ENCODE measurements at places on chromosomes 6 and 20.

- peak; percentile 67 for DNase-seq
These were observed 467.4 kb upstream of the CITED2 start for GRCh38 chr6:139841794-139842215.

GRCh38 chr6:5256952-5257351, 3.8 kb downstream of the LYRM4 start:
- no peak for DNase-seq

- peak; percentile 22 for DNase-seq
These were observed 241.4 kb downstream of the IBTK start for GRCh38 chr6:82006027-82006738.

GRCh38 chr6:39998126-39998525, 63.9 kb upstream of the MOCS1 start:
- no peak for DNase-seq

DNA sequence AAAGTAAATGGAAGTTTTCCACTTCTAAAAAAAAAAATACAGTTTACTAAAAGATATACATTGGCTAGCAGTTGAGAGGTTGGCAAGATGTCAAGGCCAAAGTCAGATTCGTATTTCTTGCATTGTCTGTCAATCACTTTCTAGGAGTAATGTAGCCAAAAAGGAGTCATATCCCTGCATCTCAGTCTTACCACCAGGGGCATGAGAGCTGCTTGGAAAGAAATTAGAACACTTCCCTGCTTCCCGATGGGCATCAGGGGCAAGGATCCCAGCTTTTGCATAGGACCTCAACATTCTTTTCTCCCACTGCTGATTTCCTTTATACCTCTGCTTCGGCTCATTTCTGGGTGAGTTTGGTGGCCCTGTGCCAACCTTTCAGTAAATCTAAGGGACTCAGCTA, 581.0 kb upstream of the MAP3K7 start:
- no peak for DNase-seq

GRCh38 chr20:13118676-13119075, 102.4 kb upstream of the ISM1 start:
- no peak for DNase-seq

DNA sequence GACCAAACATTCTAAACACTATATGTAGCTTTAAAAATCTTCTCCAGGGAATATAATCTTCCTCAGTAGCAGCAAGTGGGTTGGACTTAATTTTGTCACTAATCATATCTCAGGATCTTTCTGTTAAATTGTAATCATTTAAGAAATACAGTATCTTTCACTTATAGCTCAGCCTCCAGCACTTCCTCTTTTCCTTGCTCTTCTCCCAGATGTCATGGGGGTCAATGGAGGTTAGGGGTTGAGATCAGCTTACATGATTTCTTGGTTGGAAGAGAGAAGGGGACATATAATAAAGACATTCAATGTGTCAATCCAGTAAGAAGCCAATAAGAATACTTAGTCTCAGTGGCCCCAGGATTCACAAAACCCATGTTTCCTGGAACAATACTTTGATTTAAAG, 15.7 kb upstream of the REPS1 start:
- DNase-seq = peak; percentile 31

GRCh38 chr6:42120895-42121865, 21.2 kb downstream of the C6orf132 start:
- peak; percentile 61 for DNase-seq

DNA sequence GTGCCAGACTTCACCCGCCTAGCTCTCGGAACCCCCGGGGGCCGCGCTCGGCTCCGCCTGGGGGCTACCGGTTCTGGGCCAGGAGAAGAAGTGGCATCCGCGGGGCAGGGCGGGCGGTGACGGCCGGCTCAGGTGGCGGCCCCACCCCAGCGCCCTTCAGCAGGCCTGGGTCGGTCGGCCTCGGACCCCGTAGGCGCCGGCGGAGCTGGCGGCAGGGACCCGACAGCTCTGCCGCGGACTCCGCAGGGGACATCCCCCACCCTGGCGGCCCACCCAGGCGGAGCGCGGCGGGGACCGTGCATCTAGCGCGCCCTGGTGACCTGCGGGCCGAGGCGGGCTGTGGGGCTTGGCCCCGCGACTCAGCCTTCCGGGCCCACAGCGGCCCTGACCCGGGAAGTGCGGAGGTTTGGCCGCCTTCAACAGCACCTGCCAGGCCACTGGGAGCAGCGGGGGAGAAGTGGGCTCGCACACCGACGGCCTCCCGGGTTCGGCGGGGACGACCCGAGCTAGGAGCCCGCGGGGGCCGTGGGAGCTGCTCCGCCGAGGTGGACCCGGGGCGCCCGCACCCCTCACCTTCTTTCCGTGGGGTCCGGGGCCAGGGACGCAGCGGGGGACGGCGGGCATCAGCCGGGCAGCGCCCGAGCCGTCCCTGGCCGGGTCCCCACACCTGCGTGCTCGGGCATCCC, 87.1 kb downstream of the TMEM242 start:
- no peak for DNase-seq

DNA sequence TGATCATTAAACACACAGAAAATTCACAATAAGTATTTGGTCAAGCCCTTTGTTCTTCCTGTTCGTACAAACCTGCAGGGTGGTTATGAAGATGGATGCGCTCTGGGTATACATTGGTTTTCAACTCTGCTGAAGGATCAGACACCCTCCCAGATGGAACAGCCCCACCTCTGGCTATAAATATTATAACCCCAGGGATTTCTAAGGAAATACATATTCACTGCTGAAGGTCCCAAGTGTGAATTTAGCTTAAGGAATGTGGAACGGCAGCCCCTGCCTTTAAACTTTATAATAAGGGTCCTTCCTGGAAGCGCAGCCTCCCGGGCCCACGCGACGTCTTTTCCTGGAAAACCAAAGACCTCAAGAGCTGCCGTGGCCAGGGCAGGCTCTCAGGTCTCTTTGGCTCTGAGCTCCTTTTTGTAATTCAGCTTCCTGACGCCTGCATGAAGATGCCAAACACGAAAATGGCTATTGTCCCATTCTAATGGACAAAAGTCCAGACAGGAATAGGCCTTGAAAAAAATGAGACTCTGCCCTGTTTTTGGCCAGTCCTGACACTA, 172.4 kb upstream of the SSTR4 start:
- DNase-seq = no peak

- DNase-seq = no peak
These were observed 256.3 kb upstream of the TAB2 start for GRCh38 chr6:149060985-149061760.

DNA sequence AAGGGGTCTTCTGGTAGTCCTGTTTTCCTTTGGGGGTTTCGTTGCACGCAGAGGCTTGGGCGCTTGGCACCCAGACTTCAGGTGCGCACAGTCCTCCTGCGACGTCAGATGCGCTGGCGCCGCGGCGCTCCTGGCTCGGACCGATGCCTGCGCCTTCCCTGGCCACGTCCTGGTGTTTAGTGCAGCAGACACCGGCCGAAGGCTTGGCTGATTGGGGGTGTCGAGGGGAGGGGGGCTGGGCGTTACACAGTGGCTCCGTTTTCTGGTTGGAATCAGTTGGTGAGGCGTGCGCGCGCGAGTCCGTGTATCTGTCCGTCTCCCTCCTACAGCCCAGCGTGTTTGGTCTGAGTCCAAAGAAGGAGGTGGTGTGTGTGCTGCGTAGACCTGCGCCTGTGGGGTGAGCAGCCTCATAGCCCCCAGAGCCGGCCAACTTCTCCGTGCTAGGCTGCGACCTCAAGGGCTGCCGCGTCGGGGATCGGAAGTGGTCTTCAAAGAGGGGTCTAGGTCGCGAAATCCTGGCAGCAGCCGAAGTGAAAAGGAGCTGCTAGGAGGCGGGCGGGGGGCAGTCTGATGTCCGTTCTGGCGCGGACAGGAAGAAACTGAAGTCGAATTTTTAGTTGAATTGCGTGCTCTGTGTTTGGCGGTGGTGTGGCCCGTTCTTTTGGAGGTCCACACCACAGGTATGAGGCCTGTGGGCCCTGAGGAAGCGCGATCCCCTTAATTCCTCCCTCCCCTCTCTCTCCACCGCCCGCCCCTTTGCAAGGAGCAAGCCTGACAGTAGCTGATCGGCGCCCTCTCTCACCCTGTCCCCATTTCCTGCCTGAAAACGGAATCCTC, 1.5 kb downstream of the SYNDIG1 start:
- no peak for DNase-seq
